Activated naive CD8-positive, alpha-beta T cell treated with anti-CD3 and anti-CD28 coated beads, Interleukin-2, amount 50 U/mL, for 24 hours (primary cell): ENCODE measurements at places on chromosomes 4 and X.

DNA sequence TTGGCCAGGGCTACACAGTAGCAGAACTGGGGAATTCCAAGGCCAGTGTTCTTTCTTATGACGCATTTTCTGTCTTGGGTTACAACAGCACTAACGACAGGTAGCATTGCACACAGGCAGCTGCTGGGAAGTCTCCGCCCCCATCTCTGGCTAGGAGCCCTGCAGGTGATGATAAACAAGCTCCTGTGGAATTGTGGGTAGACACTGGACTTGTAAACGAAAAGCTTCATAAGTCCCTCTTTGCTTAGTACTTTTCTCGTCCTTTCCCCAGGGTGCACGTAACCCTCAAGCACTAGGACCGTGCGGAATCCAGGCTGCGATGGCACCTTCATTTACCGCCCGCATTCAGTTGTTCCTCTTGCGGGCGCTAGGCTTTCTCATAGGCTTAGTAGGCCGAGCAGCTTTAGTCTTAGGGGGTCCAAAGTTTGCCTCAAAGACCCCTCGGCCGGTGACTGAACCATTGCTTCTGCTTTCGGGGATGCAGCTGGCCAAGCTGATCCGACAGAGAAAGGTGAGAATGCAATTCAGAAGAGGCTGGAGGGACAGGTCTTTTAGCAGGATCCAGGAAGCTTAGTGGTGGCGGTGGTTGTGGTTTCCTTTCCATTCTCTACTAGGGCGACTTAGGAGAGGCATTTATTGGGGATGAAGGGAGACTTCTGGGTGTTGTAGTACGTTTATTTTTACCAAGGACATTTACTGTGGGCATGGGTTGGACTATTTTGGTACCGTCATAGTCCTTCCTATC is at the start of gene FAAH2:
Gene FAAH2, plus strand, starts transcription at position 200 of the 745 bp plus-strand sequence. Its CDS starts 120 bp downstream, at position 320.
- peak; percentile 18 for DNase-seq

DNA sequence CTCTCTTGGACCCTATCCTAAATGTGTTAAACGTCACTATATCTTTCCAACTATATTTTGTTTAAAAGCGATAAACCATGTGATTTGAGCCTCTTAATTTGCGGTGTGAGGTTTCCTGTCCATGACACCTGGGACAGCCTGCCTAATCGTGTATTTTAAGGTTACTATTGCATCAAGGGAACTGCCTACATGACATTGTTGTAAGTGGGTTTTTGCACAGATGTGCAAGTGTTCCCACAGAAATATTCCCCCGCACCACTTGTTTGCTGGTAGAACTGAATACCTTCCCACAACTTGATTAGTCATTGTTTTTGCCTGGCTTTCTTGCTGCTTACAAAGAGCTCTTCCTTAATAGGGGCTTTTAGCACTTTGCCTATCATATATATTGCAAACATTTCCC is 5.1 kb upstream of the FAM184B start:
- DNase-seq, result no peak

- no peak for DNase-seq
These were observed 8.2 kb downstream of the GABRE start for GRCh38 chrX:151966236-151966635.

- no peak for DNase-seq
These were observed 14.7 kb downstream of the STAP1 start for GRCh38 chr4:67573193-67573592.

DNA sequence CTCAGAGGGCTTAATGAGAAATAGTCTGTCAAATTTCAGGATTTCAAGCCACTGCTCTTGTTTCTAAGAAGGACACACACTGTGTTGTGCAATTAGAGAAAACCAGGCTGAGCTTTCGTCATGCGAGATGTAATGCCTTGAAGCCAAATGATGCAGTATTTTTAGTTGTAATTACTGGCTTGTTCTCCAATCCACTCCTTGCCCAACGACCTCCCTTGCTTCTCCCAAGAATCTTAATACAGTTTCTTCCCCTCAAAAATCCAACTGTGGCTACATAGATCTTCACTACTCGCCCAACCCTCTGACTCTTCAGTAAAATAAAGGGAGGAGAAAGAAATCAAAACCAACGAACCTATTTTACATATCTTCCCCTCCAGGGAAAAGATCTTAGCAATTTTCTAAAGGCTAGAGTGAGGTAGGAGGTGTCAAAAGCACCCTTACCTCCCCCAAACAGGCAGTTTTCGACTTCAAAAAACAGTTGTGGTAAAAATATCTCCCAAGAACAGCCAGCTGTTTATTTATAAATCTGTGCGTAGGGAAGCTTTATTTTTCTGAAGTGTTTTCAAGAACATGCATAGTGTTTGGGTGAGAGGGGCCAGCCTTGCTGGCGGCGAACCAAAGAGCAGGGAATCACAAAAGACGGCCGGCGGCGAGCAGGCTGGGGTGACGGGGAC is 68.7 kb downstream of the MGST2 start:
- no peak for DNase-seq

DNA sequence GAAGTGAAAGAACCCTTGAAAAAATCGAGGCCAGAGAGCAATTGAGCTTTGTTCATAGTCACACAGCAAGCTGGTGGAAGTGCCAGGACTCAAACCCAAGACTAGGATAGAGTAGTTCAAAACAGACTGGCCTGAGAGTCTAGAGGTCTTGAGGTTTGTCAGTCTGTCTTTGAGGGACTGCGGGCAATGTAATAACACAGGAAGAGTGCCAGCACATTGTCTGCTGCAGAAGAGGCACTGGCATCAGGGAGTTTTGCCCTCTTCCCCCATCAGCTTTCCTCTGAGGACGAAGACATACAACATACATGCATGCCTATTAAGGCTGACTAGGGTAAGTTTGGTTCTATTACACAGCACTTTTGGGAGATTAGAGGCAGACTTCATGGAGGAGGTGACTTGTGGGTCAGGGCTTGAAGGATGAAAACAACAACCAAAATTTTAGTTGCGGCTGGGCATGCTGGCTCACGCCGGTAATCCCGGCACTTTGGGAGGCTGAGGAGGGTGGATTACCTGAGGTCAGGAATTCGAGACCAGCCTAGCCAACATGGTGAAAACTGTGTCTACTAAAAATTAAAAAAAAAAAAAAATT is 64.1 kb upstream of the LAS1L start:
- no peak for DNase-seq

DNA sequence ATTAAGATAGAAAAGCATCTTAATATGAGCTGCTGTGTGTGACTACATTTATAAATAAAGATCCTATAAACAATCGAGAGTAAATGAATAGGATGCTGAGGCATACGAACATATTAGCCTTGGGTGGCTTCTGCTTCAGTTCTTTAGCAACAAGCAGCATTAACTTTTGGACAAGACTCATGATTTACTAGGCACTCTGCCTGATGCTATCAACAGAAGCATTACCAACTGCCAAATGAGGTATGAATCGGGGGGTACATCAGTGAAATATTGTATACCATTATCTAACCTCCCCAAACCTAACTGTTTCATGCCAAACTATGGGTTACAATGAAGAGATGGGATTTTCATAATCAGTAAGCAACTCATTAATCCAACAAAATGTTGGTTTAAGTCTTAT is 113.1 kb downstream of the RAB28 start:
- DNase-seq, result no peak

DNA sequence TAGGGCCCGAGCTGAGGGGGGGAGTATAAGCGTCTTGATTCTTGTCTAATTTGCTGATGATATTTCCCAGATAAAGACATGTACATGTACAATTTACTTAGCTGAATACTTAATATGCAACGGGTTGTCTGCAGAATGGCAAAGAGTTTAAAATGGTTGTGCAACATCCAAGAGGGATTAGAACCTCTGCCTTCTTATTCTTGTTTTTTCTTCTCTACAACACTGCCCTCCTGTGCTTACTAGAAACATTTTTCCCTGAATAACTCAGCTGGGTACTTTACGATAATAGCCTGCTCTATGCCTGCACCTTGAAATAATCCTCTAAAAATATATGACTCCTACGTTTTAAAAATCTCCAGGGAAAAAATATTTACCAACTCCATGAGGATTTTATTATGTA is 41.8 kb downstream of the INTS12 start:
- DNase-seq, result no peak
